ENCODE measurements at places on chromosomes 12 and 14. TPM values are rescaled to one million over a fixed set of nuclear protein-coding genes. Genes with fewer than 3 reads are reported as not detected.

- no peak for DNase-seq
- H3K27me3 ChIP-seq, result no peaks in the 10 kb centered on the region
- H3K36me3 ChIP-seq, result no peaks in the 10 kb centered on the region
- H3K27ac ChIP-seq, result no peak overlapping the region
These were observed 148.2 kb upstream of the CLEC14A start for GRCh38 chr14:38404100-38404541.

DNA sequence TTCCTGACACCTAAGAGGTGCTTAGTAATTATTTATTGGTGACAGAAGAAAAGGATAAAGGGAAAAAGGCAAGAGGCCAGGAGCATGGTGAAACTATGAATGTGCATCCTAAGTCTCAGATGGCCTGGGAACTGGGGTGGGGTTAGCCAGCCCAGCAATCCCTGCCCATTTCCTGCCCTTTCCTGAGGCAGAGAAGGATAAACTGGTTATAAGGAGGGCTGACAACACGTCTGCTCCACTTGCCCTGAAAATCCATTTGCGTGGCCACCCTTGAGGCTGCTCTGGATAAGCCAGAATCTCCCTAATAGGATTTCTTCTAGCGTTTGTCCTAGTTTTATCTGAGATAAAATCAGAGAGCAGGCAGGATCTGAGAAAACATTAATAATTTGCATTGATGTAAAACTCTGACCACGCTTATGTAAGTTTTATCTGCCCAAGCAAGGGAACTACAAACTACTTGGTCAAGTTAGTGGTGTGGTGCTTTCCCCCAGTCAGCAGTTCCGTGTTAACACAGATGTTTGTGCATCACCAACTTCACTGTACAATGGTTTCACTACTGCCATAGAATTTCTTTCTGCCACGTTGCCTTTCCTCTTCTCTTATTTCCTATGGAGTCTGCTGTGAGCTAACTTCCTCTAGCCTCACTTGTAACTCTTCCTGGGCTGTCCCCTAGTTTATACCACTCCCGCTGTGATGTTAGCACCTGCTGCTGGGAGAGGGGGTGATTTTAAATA lies 392.7 kb downstream of the RPS29 start:
- no peaks in the 10 kb centered on the region for H3K36me3 ChIP-seq
- H3K27ac ChIP-seq, result no peak overlapping the region
- H3K27me3 ChIP-seq, result no peaks in the 10 kb centered on the region
- no peak overlapping the region for H3K4me3 ChIP-seq

The ADGRD1 gene
- 3.6 TPM for total RNA-seq

GRCh38 chr12:3565985-3566384 lies 75.0 kb downstream of the PRMT8 start:
- H3K4me1 ChIP-seq, result no peaks in the 10 kb centered on the region
- no peaks in the 10 kb centered on the region for H3K36me3 ChIP-seq
- H3K27ac ChIP-seq, result no peak overlapping the region
- H3K4me3 ChIP-seq, result no peak overlapping the region
- H3K27me3 ChIP-seq, result no peaks in the 10 kb centered on the region
- DNase-seq, result no peak

- H3K4me1 ChIP-seq, result peaks cover 38% of the 10 kb centered on the region
- no peak overlapping the region for H3K4me3 ChIP-seq
- H3K27me3 ChIP-seq, result no peaks in the 10 kb centered on the region
- no peak overlapping the region for H3K27ac ChIP-seq
These were observed 35.8 kb upstream of the SPPL3 start for GRCh38 chr12:120940006-120940405.

DNA sequence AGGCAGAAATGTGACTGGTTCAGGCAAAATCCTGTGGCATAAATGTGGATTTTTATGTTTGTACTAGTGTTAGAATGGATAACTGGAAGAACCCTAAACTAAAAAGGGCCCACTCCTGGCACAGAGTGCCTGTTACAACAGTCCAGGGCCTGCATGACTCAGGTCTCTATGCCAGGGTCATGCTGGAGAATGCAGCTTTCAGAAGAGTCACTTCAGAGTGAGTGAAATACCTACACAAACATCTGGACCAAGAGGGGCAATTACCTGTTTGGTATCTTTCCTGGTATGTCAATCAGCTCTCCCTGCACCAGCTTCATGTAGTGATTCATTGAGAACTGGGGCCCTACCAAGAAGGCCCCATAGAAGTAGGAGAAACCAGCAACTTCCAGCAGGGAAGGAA lies 10.0 kb downstream of the EMG1 start:
- H3K27ac ChIP-seq, result peak overlapping the region; percentile 98
- DNase-seq, result peak; percentile 68
- peaks cover 14% of the 10 kb centered on the region for H3K36me3 ChIP-seq
- peaks cover 62% of the 10 kb centered on the region for H3K4me1 ChIP-seq

The CCDC38 gene
- not detected for total RNA-seq

DNA sequence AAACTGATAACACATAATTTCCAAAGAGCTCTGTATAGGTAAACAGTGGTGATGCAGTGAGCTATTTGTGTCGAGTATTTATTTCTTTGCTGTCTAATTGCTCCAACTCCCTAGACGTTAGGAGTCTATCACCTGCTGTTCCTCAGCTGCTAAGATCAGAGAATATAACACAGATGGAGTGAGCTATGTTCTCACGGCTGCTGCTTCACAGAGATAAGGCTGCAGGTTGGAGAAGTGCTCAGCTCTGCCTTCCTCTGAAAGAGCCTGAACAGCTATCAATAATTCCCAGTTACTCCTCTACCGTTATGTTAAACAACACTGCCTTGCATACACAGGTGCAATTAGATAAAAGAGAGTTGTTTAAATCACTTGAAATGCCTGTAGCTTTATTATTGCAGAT lies 103.2 kb upstream of the MDGA2 start:
- no peak for DNase-seq
- H3K27ac ChIP-seq, result no peak overlapping the region
- no peak overlapping the region for H3K4me3 ChIP-seq
- H3K36me3 ChIP-seq, result no peaks in the 10 kb centered on the region

The EFS gene
- total RNA-seq, result 0.14 TPM

The ANKRD52 gene
- total RNA-seq, result 46.3 TPM

GRCh38 chr14:66965831-66966230 lies 223.4 kb upstream of the GARIN2 start:
- no peaks in the 10 kb centered on the region for H3K27me3 ChIP-seq
- H3K4me1 ChIP-seq, result no peaks in the 10 kb centered on the region
- no peak overlapping the region for H3K27ac ChIP-seq

DNA sequence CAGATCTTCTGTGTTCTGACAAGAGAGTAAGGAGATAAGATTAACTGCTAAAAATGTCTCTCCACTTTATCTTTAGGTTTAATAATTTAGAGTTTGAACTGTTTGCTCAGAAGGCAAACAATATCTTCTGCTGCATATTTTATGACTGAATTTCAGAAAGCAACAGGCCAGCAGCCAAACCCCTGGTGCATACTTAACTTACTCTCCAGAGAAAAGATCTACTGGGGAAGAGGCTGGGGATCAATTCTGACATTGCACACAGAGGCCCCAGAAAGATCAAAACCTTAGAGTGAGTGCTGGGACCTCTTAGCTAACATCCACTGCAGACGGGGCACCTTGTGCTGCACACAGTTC lies 518.2 kb downstream of the TMEM132D start:
- no peak overlapping the region for H3K27ac ChIP-seq
- H3K36me3 ChIP-seq, result no peaks in the 10 kb centered on the region
- DNase-seq, result no peak
- no peaks in the 10 kb centered on the region for H3K4me1 ChIP-seq
- no peak overlapping the region for H3K4me3 ChIP-seq

- H3K27me3 ChIP-seq, result no peaks in the 10 kb centered on the region
- no peak overlapping the region for H3K27ac ChIP-seq
- H3K36me3 ChIP-seq, result no peaks in the 10 kb centered on the region
- DNase-seq, result no peak
These were observed 110.7 kb upstream of the ATF7IP start for GRCh38 chr12:14254781-14255180.

The CFAP54 gene
- 0.14 TPM for total RNA-seq

DNA sequence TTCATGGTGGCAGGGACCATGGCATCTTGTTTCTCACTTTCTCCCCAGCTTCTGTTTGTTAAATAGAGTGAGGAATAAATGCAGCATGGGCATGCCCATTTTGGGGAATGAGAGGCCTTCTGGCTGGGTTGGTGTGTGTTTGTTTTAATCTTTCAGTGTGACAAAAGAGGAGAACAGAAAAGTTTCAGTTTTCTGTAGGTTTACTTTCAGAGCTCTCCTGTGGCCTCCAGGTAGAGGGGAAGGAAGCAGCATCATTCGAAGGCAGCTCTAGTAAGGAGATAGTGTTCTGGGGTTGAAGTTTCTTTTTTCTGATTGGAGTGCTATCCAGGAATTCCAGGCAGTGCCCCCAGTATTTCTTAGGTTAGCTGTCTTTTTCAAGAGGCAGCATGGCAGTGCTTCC lies 15.3 kb downstream of the MSRB3 start:
- H3K36me3 ChIP-seq, result no peaks in the 10 kb centered on the region
- no peak for DNase-seq
- no peaks in the 10 kb centered on the region for H3K27me3 ChIP-seq
- no peaks in the 10 kb centered on the region for H3K4me1 ChIP-seq

The ALX1 gene
- not detected for total RNA-seq

The ARG2 gene
- 22.8 TPM for total RNA-seq

GRCh38 chr12:53651737-53652136 lies 24.1 kb downstream of the ATP5MC2 start:
- no peak overlapping the region for H3K27ac ChIP-seq
- H3K27me3 ChIP-seq, result no peaks in the 10 kb centered on the region
- no peaks in the 10 kb centered on the region for H3K4me1 ChIP-seq
- no peak for DNase-seq
- H3K4me3 ChIP-seq, result no peak overlapping the region
